ENCODE measurements at places on chromosomes 6 and 20.

- DNase-seq: no peak
Measured at GRCh38 chr6:16956361-16956760, 145.5 kb upstream of the STMND1 start.

DNA sequence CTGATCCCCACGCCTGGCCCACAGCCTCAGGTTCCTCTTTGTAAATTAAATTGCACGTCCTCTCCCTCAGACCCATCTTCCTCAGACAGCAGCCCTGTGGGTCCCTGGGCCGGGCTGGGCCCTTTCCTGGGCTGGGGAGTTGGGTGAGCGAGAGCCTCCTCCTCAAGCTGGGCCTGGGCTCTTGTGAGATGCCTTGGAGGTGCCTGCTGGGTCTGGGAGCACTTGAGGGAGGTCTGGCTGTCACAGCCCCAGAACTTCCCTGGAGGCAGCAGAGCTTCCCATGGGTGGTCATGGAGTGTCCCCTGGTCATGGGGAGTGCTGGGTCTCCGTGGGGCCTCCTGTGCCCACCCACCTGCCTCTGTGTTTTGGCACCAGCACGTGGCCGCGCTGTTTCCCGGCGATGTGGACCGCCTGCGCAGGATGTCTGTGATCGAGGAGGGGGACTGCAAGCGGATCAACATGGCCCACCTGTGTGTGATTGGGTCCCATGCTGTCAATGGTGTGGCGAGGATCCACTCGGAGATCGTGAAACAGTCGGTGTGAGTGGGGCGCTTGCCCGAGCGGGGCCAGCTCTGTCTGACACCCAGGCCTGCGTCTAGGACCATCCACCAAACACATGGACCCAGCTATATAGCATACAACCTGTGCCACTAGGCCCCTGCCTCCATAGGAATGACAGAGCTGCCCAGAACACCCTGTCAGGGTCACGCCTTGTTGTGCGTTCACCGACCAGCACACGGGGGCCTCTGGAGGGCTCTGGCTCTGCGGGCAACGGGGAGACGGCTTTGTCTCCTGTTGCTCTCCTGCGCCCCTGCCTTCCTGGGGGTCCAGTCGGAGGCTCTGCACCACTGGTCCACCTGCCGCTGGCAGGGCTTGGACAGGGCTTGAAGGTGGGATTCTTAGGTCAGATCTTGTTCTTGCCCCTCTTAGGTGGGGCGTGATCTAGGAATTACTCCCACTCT lies 33.0 kb downstream of the PYGB start:
- no peak for DNase-seq

DNA sequence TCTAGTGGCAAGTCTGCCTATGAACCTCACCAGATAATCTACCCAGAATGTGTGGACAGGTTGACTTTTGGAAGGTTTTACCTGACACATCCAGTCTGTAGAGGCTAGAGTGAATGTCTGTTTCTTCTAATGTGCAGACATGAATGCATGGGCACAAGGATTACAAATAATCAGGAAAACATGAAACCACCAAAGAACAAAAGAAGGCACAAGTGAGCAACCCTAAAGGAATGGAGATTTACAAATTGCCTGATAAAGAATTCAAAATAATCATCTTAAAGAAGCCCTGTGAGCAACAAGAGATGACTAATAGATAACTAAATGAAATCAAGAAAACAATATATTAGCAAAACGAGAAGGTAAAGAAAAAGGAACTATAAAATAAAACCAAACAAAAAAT lies 876.1 kb upstream of the ADGRB3 start:
- DNase-seq: no peak

DNA sequence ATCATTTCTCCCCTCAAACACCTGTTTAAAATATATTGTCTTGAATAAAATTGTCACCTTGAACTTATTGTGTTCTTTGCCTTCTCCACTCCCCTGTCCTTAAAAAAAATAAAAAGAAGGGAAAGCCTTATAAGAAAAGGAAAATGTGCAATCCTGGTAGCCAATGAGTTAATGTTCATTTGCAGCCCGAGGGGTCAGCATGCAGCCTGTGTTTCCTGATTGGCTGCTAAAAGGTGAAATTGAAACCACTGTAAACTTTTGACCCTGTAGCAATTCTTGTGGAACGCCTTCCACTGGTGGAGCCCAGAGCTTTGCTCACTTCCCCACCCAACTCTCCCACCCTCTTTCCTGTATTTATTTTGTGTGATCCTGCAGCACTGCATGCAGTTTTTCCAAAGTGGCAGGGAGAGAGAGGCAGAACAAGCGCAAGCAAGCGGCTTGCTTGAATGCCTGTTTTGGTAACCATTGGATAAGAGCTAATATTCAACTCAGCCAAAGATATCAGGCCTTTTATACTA lies 74.9 kb downstream of the NCOA3 start:
- DNase-seq: no peak

DNA sequence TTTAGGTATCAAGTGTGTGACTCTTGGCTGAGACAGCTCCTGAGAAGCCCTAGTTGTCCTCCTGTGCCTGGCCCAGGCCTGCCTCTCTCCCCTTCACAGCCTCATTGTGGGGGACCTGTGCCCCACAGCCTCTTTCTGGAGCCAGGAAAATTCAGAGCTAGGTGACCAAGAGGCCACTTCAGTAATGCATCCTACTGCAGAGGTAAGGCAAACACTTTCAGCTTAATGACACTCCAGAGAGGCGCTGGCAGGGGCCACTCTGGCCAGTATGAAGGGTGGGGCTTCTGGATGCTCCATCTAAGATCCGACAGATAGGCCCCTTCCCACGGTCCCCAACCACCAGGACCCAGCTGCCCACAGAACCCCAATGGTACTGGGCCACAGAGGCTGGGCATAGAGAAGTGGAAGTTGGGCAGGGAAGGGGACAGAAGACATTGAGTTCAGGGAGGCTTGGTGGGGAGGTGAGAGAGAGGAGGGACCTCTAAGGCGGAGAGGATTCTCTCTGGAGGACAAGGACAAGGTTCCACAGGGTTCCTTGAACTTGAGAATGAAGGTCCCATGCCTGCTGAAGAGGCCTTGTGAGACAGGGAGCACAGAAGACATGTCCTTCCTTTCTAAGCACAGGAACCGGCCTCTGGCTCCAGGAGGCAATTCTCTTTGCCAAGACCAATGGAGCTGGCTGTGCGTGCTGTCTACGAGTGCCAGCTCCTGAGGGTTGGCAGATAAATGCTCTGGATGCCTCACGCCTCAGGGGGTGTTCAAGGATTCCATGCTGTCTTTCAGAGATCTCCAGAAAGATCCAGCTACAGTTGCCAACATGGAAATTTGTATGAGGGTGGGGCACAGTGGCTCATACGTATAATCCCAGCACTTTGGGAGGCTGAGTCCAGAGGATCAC lies 46.4 kb upstream of the TGM2 start:
- no peak for DNase-seq

DNA sequence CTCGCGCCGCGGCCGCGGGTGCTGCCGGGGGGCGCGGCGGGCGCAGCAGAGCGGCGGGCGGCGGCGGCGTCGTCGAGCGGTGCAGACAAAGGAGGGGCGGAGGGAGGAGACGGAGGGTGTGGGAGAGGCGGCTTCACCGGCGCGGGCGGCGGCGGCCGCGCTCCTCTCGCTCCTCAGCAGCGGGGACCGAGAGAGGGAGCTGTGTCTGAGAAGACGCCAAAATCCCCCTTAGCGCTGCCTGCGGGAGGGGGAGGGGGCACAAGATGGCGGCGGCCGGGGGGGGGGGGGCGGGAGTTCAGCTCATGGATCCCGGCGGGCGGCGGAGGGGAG lies 296 bp downstream of the ADNP start:
- DNase-seq: no peak

DNA sequence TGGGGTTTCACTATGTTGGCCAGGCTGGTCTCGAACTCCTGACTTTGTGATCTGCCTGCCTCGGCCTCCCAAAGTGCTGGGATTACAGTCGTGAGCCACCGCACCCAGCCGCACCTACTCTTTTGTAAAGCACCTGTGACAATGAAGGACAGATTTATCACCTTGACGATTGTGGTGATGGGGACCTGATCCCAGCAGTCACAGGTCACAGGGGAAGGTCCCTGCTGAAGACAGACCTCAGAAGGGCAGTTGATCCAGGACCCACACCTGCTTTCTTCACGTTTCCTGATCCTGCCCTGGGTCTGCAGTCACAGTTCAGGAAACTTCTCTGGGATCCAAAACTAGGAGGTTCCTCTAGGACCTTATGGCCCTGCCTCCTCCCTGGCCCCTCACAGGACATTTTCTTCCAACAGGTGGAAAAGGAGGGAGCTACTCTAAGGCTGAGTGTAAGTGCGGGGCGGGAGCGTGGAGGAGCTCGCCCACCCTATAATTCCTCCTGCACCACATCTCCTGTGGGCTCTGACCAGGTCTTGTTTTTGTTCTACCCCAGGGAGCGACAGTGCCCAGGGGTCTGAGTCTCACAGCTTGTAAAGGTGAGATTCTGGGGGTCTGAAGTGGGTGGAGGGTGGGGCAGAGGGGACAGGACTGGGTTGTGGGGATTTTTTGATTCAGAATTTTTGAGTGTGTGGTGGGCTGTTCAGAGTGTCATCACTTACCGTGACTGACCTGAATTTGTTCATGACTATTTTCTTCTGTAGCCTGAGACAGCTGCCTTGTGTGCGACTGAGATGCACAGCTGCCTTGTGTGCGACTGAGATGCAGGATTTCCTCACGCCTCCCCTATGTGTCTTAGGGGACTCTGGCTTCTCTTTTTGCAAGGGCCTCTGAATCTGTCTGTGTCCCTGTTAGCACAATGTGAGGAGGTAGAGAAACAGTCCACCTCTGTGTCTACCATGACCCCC lies 3.0 kb downstream of the HLA-E start:
- no peak for DNase-seq

DNA sequence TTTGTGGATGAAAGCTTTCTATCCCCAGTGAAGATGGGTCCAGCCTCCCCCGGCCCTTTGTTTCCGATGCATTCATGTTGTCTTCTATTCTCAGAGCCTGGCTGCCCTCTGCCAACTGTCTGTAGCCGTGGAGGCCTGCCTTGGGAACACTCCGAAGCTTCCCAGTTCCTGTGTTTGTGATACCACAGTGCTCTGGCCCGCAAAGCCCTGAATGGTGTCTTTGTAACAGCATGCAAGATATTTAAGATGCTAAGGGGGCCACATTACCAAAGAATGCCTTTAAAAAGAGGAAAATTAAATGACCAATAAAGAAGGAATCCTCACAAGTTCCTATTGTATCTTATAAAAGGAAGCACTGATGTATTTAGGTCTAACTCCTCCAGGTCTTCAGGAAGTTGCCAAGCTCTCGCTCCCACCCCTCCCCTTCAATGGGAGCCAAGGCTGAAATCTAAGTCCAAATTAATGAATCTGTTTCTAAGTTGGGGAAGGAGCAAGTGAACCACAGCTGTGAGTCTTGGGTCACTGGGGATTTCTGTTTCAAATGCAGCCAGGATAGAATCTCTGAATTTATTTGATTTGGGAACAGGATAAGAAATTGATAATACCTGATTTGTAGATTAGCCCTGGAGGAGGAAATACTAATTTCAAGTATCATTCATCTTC lies 596.1 kb downstream of the QKI start:
- DNase-seq: no peak

DNA sequence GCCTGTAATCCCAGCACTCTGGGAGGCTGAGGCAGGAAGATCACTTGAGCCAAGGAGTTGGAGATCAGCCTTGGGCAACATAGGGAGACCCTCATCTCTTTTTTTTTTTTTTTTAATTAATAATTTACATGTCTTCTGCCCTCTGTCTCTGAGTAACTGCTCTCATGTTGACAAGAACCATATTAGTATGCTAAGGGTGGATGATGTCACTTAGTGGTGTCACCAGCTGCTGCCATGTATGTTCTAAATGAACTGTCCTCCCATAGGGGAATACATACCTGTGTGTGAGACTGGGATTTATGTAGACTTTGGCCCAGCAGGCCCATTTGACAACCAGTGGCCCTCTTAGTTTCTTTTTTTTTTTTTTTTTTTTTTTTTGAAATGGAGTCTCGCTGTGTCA lies 65.6 kb downstream of the SCAND1 start:
- DNase-seq: no peak

- DNase-seq: no peak
Measured at GRCh38 chr6:132661906-132662305, 2.9 kb upstream of the TAAR1 start.

DNA sequence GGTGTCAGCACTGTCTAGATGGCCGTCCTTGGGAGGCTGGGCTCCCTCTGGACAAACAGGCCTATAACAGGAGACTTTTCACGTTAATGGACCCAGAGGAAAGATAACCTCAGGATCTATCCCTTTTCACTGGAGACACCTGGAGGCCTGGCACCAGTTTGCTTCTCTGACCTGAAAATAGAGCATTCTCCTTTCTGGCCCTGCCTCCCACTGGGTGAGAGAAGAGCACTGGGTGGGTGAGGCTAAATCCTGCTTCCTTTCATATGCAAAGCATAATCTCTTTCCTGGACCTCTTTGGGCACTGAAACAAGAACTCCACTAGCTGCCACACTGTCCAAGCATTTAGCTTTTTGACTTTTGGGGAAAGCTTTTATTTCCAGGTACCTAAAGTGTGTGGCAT lies 78.3 kb downstream of the FOXO3 start:
- no peak for DNase-seq

DNA sequence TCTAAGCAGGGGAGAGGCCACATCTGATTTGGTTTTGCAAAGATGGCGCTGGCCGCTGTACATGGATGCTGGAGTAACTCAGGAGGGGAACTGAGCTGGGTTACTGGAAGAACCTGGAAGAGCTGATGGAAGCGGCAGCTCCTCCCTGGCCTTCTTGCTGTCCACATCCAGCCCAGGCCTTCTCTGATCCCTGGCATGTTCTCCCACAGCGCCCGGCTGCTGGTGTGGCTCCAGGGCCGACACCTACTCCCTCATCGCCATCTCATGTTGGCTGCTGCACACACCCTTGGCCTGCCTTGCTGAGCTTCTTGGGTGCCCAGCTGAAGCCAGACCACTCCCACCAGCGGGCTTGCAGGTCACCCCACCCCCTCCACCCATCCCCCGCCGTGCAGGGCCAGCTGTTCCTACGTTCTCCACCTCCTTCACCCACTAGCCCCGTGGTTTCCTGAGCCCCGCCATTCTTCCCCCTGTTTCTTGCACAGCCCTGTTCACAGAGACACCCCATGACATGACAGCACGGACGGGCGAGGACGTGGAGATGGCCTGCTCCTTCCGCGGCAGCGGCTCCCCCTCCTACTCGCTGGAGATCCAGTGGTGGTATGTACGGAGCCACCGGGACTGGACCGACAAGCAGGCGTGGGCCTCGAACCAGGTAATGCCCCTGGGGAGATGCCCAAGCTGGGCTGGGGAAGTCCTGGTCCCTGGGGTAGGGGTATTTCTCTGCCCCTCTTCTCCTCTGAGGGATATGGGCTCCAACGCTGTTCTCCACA lies 28.4 kb downstream of the VSTM2L start:
- no peak for DNase-seq

- DNase-seq: no peak
Measured at GRCh38 chr6:17877895-17878440, 109.5 kb downstream of the KIF13A start.

- DNase-seq: no peak
Measured at GRCh38 chr6:157928428-157928827, 53.2 kb upstream of the SYNJ2 start.

GRCh38 chr20:8527998-8528723 lies 396.1 kb downstream of the PLCB1 start:
- DNase-seq: peak; percentile 66

DNA sequence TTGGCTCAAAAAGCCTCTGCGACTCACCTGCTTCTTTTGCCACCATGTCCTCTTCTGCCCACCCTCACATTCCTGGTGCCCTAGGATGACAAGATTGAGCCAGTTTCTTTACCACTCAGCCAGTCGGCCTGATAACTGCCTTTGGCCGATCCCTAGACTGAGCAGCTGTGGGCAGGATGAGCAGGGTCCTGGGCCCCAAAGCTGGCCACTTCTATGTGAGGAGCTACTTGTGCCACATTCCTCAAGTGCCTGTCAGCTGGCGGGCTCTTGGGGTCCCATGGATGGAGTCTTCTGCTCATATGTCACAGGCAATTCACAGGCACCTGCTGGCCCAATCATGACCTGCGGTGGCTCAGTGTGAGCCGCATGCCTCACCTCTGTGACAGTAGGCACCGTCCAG lies 16.5 kb downstream of the DYNLRB1 start:
- no peak for DNase-seq

Measured in HS-27A (cell line).